Dermis blood vessel endothelial cell (primary cell): ENCODE measurements at places on chromosomes 16 and 17.

DNA sequence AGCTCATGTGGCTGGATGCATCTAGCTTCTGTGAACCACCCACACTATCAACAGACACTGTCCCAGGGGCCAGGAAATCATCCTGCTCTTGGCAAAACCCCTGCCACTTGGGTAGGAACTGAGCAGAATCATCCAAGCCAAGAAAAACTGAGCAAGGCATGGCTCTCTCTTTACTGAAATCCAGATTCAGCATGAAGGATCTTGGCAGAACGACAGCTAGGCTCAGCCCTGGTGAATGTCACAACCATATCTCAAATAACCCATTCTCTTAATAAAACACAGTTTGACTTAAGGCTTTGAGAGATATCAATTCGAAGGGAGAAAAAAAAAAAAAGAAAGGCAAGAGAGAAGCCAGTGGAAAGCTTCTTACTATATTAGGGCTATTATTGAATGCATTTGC, 72.2 kb downstream of the MAF start:
- no peak for DNase-seq

- DNase-seq, result peak; percentile 72
Measured at GRCh38 chr16:57694725-57695679, at the start of gene DRC7. DRC7 (plus strand) TSS chr16:57694806; CDS start chr16:57697950, 3,144 bp downstream.

GRCh38 chr16:22685459-22685830, 128.5 kb upstream of the HS3ST2 start:
- DNase-seq, result no peak

- DNase-seq, result peak; percentile 100
Measured at GRCh38 chr17:64707050-64707591, 45.0 kb upstream of the SMURF2 start.

- DNase-seq, result peak; percentile 25
Measured at GRCh38 chr17:8887834-8888703, 20.6 kb upstream of the PIK3R6 start.

- DNase-seq, result no peak
Measured at GRCh38 chr16:75805946-75806345, 79.7 kb upstream of the CPHXL start.

- DNase-seq, result no peak
Measured at GRCh38 chr17:49835472-49835871, 12.4 kb downstream of the TAC4 start.

DNA sequence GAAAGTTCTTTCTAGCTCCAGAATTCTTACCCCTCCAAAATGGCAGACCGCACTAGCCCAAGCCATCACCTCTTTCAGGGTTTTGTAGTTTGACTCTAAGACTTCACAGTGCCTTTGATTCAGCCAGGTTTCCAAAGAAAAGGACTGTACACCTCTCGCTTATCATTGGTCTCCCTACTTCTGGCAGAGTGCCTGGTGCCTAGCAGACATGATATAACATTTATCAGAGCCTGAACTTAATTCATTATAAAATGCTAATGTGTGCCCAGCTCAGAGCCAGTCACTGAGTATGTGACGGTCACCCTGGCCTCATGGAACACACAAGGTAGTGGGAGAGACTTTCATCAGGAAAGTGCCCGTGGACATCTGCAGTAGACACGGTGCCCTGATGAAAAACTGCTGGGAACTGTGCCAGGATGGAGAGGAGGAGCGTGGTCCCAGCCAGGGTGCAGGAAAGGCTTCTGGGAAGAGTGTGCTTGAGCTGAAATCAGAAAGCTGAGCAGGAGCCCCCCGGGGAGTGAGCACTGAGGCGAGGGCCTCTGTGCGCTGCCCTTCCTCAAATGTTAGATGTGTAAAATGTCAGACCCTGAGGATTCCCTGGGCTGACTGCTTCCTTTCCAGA, 34.3 kb upstream of the LGALS9 start:
- no peak for DNase-seq

- DNase-seq, result no peak
Measured at GRCh38 chr17:61818225-61818624, 45.1 kb downstream of the BRIP1 start.

GRCh38 chr17:79811011-79811867, 14.4 kb upstream of the CBX8 start:
- DNase-seq, result peak; percentile 65

- DNase-seq, result no peak
Measured at GRCh38 chr17:39647256-39647655, 10.3 kb downstream of the STARD3 start.

- DNase-seq, result no peak
Measured at GRCh38 chr17:29159306-29159860, 20.8 kb downstream of the MYO18A start.

GRCh38 chr17:9529033-9529700, 46.5 kb downstream of the STX8 start:
- peak; percentile 52 for DNase-seq

GRCh38 chr16:89005201-89006035, 28.4 kb upstream of the CBFA2T3 start:
- DNase-seq, result no peak
